ENCODE measurements at places on chromosomes 2 and 18.

DNA sequence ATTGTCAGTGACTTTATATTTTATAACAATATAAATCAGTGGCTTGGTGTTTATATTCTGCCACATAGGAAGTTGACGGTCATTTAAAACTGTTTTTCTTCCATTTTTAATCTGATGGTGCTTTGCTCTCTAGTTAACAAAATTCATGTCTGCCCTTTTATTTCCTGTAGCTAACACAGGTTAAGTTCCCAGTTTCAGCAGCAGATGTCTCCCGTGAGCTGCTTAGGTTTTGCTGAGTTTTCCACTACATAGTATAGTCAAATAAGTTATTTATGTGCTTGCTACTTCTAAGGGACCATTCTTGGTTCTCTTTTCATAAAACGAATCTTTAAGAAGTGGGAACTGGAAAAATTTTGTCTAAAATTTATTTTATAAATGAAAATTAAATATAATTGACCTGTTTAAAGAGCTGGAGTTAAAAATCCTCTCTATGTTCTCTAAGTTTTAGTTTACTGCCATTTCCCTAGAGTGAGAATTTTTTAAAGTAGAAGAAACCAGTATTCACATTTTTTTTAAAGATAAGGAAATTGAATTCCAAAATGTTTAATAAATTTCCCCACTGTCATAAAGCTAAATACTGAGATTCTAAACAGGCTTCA is 20.6 kb downstream of the HTR2B start:
- peak; percentile 68 for DNase-seq

- no peak for DNase-seq
Measured at GRCh38 chr2:230127195-230127594, 58.5 kb upstream of the SLC16A14 start.

- DNase-seq, result peak; percentile 71
Measured at GRCh38 chr2:100260712-100261620, 61.3 kb downstream of the LONRF2 start.

GRCh38 chr2:147327613-147328012 is 517.2 kb upstream of the ACVR2A start:
- no peak for DNase-seq

- no peak for DNase-seq
Measured at GRCh38 chr2:172884336-172884735, 148.7 kb downstream of the RAPGEF4 start.

DNA sequence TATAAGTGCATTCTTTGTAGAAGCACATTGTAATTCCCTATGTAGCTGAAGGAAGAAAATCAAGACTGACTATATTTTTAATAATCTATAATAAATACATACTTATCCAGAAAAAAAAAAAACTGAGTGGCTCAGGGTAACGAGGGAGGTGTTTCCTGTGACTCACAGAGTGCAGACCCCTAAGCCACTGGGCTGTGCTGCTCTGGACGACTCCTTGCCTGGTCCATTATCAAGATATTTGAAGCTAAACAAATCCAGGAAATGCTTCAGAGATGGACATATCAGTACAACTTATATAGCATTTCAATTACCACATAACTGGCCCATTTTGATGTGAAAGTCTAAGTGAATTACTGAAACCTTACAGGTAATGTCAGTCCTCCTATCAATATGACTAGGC is 80.6 kb downstream of the PIGN start:
- DNase-seq, result peak; percentile 35

DNA sequence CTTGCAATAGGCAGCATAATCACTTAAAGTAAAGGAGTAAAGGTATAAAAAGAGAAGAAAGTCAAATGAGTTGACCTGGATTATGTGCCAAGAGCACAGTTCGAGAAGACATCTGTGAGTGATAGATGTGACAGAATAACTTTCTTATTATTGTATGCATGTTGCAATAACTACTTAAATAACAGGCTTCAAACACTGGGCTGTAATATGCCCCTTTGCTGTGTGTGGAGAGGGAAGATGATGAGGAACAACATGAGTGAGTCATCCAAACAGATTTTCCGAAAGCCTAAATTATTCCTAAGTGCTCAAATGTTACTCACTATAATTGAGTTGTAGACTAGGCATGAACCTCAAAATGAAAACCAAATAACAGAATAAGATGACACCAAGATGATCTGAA is 328.1 kb downstream of the EXOC6B start:
- DNase-seq, result peak; percentile 72

GRCh38 chr2:58065248-58065647 is 18.6 kb downstream of the VRK2 start:
- DNase-seq, result no peak

DNA sequence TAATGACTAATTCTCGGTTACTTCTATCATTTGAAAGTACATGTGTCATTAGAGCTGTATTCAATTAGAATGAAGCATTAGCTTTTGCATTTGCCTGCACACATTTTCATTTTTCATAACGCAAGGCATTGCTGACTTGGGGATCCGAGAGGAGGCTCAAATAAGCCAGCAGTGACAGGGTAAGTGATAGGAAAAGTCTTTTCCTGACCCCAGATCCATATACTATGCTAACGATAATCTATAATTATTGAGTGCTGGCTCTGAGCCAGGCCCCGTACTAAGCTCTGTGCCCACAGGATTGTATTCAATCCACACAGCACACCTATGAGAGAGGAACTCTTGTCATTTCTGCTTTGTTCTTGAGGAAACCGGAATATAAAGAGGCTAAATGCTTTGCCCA is 168.2 kb downstream of the VWC2L start:
- DNase-seq, result no peak

GRCh38 chr2:216379977-216380376 is 7.7 kb upstream of the MARCHF4 start:
- no peak for DNase-seq

DNA sequence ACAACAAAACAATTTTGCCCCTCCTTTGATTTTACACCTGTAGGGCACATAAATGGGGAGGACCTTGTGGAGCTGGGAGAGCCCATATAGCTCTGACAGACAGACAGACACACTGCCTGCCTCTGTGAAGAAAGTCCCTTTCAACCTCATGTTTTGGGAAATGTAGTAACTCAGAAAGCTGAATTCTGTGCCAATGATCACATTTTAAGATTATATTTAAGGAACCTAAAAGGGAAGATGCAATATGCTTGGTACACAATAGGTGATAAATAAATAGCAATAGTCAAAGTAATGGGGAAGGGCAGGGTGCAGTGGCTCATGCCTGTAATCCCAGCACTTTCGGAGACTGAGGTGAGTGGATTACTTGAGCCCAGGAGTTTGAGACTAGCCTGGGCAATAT is 446.4 kb upstream of the ID2 start:
- no peak for DNase-seq

DNA sequence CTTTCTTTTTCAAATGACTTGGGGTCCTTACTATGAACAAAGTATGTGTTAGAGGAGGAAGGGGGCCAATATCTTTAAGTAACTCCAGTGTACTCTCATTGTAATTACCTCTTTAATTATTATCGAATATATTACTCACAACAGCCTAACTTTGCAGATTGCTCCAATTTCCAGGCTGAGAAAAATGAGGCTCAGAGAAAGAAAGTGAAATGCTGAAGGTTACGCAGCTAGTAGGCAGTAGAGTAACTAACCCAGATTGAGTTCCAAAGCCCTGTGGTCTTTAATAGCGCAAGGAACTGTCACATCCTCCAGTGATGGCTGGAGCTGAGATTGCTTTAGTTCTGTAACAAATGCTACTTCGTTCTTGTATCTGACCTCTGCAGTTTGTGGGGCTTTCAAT is 2.2 kb upstream of the GYPC start:
- DNase-seq, result no peak

DNA sequence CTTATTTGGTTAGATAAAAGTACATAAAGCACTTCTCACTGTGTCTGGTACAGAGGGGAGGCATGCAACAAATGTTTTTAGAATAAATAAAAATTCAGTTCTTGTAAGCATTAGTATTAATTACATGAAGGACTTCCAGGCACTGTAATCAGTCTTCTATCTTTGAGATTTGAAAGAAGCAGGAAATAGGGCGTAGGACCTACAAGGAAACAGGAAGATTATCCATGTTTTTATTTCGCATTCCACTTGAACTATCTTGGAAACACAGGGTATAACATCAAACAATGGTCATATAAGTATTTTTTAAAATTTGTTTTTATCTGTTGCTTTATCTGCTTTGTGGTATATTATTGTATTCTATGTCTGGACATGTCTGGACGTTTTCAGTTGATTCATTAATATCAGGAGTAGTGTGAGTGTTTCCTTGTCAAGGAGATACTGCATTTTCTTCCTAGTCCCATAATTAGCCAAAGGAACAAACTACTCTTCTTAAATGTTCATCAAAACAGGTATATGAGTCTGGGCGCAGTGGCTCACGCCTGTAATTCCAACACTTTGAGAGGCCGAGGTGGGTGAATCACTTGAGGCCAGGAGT is 32.5 kb downstream of the BMPR2 start:
- no peak for DNase-seq

- DNase-seq, result no peak
Measured at GRCh38 chr2:206071807-206072206, 14.2 kb downstream of the INO80D start.
